ENCODE measurements at places on chromosomes 6 and 20.
A peak's percentile ranks its signal among the peaks of the same experiment; 100 is the strongest.

DNA sequence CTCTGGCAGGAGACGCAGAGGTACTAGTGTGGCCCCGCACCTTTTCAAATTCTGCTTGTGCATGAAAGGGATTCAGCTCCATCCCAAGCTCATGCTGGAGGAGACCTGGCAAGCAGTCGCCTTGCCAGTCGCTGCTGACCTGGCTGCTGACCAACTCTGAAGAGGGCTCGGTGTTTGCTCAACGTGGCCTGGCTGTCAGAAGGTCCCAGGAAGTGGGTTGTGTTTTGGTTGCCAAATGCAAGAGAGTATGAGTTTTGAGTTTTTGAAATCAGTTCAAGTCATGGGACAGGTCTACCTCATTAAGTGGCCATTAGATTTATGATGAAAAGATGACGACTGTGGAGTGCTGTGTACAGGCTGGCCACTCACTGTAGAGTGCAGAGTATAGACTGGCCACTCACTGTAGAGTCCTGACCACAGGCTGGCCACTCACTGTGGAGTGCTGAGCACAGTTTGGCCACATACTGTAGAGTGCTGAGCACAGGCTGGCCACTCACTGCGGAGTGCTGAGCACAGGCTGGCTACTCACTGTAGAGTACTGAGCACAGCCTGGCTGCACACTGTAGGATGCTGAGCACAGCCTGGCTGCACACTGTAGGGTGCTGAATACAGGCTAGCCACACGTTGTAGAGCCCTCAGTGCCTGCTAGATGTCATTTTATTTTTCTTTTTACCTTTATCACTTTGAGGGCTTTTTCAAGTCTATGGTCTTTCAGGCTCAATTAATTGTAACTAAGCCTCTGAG is 193.9 kb downstream of the ZNF217 start:
- no peak for DNase-seq

- DNase-seq: no peak
Observed at GRCh38 chr6:167990016-167990945, 7.2 kb upstream of the KIF25 start.

DNA sequence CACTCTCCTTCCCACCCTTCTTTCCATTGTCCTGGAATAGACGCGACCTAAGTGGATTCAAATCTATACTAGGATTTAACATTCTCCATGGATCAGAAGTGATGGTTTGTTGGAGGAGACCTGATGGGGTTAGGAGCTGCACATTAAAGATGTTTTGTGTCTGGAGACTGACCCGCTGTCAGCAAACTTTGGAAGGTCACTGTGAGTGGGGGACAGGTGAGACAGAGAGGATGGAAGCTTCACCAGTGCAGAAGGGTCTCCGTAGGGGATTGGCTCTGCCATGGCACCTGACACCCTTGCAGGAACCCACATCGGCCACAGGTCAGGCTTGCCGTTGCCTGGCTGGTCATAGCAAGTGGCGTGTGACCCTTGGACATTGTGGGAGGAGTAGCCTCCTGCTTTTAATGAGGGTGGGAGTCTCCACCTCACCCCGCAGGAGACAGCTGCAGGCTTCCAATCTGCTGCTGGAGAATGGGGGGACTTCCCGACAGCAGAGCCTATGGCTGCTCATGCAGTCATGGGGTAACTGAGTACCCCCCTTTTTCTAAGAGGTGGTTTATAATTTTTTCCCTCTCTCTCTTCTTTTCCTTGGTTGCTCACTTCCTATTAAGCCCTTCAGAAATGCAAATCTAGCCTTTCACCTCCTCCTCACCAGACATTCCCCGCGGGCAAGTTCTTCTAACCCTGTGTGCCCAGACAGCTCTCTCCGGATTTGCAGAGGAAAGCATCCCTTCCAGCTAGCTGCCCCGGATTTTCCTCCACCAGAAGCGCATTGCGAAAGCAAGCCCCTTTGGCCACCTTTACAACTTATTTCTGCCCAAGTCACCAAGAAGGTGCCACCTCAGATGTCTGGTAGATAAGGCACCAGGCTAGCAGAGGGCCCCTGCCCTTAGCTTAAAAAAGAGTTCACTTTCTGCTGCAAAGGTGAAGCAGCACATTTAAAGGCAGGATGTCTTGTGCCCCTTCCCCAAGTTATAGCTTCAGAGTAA is 53.5 kb downstream of the DACT2 start:
- no peak for DNase-seq

GRCh38 chr20:278607-279571 is 11.7 kb downstream of the C20orf96 start:
- no peak for DNase-seq

GRCh38 chr20:1929460-1929859 is 34.3 kb downstream of the SIRPA start:
- no peak for DNase-seq

GRCh38 chr6:111171577-111172400 is 84.5 kb downstream of the SLC16A10 start:
- no peak for DNase-seq

GRCh38 chr6:99614430-99615186 is 8.0 kb downstream of the PRDM13 start:
- no peak for DNase-seq

DNA sequence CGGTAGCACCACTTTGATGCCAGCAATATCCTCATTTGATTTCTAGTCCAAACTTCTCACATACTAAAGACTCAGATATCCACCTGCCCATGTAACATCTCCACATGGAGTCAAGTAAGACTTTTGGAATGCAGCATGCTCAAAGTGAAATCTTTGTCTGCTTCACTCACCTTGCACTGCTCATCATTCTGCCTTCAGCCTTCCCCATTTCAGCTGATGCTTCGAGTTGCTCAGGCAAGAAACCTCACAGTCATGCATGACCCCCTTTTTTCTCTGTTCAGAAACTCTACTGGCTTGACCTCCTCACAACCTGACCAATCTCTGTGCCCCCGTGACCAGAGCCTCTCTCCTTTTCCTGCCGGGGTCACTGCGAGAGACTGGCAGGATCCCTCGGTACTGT is 41.0 kb upstream of the KIF25 start:
- DNase-seq: no peak

DNA sequence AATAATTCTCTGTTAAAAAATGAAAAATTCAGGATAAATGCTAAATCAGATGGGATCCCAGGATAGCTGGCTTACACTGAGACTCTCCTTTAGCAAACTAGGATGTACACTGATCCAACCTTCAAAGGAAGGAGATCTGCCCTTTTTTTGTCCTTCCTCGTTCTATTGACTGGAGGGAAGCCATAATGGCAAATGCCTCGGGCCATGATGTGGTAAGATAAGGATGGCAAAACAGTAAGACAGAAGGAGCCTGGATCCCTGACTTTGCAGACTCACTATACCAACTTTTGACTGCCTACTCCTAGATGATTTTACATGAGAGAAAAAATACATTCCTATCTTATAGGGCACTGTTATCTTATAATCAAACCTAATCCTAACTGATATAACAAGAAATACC is 156.9 kb upstream of the BEND3 start:
- no peak for DNase-seq

DNA sequence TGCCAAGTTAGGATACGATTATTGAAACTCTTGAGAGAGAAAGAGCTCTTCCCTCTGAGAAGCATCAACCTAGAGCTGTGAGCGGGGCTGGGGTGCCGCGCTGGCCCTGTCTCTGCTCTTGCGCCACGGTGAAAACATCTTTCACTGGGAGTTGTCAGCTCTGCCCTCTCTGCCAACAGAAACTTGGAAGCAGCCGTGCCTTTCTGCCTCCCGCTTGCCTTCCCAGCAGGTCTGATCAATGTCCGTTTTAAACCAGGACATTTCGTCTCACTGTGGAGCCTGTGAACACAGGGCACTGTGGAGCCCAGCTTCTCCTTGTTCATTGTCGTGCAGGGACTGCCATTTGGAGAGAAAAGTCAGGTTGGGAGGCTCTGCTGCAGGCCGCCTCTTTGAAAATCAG is 249.2 kb upstream of the PMEPA1 start:
- DNase-seq: no peak

- no peak for DNase-seq
Observed at GRCh38 chr20:15611541-15611940, 961.7 kb downstream of the KIF16B start.

GRCh38 chr6:32462609-32463008 is 22.9 kb downstream of the HLA-DRA start:
- no peak for DNase-seq

DNA sequence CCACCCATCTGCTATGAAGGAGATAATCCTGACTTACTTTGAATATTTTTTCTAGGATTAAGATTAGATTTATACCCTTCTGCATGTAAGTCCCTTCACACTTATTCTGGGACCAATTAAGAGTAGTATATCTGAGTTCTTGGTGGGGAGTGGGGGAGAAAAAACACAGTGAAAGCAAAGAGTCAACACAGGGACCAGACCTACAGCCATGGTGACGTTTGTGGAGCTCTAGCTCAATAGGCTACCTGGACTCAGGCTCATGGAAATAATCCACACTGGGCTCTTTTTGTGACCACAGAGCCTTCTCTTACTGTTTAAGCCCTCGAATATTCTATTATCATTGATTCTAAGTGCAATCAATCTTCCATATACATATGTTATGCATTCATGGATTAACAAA is 491.4 kb downstream of the LMBRD1 start:
- DNase-seq: no peak

- DNase-seq: no peak
Observed at GRCh38 chr20:48015141-48015910, 230.0 kb upstream of the SULF2 start.

DNA sequence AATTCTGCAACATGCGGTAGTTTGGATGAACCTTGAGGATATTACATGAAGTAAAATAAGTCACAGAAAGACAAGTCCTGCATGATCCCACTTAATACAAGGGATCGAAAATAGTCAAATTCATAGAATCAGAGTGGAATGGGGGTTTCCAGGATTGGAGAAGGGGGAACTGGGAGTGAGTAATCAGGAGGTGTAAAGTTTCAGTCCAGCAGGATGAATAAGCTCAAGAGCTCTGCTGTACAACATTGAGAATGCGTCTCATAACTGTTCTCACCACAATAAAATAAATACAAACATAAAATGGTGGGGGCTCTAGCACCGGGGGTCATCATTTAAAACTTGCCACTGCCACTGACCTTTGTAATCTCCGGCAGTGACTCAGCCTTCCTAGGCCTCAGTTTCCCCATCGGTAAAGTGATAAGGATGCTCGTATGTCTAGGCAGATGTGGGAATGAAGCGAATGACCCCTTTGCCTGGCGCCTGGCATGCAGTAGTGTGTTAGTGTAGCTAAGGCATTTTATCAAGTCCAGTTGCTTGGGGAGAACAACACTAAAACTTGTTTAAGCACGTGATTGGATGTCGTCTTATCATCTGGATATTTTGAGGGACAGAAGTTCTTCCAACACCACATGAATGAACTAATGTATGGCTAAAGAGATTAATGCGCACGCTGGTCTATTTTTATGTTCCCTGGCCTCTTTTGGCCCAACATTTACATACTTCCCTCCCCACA is 421.1 kb downstream of the QKI start:
- peak; percentile 3 for DNase-seq

DNA sequence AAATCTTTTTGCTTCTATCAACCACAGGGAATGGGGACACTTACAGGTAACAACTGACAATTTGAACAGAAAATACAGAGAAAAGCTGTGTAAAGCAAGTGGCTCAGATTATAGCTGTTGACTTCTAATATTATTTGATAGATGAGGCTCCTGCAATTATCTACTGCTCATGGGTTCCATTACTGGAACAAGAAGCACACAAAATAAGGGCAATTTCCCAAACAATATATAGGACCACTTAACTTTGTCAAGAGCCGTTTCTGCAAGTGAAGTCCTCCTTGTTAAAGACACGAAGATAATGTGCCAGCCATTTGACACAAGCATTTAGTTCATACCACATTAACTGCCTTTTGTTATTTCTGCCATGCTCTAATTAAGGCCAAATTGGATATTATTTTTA is 315.5 kb upstream of the ARID1B start:
- no peak for DNase-seq

DNA sequence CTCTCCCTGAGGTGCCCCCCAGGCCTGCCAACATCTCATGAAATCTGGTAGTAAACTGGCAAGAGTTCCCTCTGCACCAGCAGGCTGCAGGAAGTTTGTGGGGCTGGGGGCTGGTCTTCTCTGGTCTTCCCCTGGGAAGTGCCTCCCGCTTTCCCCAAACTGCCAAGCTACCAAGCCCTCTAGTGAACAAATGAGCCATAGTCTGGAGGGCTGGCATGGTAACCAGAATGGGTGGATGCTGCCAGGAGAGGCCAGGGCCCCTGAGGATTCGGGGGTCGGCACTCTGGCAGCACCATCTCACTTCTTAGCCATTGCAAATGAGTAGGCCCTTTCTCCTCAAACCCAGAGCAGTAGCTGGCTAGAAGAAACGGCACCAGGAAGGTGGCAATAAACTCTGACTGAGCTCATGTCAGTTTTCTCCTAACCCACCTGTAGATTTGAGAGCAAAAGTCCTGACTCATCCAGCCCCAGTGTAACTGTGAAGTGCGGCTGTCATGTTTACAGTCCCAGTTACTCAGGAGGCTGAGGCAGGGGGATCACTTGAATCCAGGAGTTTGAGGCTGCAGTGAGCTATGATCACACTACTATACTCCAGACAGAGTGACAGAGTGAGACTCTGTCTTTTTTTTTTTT is 35.9 kb downstream of the ZC3H12D start:
- no peak for DNase-seq
